DMS153 (cell line): ENCODE measurements at places on chromosomes 16 and 17.

DNA sequence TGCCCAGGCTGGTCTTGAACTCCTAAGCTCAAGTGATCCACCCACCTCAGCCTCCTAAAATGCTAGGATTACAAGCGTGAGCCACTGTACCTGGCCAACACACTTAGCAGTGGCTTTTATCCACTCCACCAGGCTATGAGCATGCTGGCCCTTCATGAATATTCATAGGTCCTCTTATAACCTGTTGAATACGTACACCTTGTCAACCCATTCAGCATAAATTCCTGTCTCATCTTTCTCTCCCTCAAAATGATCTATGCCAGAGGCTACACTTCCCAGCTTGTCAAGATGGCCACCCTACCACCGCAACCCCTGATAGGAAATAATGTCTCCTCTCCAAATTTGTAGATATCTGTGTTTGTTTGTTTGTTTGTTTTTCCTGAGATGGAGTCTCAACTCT lies 11.0 kb upstream of the ZG16 start:
- no peak for DNase-seq

GRCh38 chr17:10821770-10822169 lies 16.1 kb downstream of the PIRT start:
- no peak for DNase-seq

- DNase-seq, result no peak
Observed at GRCh38 chr17:28763137-28763799, 19.5 kb downstream of the TRAF4 start.

DNA sequence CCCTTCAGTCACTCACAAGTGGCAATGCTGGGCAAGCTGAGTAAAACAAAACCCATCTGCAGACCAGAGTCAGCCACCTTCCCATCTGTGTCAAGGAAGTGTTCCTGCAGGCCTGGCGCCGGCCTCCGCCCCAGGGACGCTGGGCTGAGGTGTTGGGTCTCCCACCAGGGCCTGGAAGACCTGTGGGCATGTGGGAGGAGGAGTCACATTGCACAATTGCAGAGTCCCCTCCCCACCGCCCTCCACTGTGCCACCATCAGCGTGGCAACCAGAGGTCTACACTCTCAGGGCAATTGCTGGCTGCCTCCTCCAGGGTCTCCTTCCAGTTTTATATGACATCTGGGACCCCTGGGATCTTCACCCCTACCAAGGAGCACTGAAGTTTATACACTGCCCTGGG lies 3.0 kb upstream of the MYO15A start:
- DNase-seq, result no peak

- DNase-seq, result no peak
Observed at GRCh38 chr16:64098451-64098850, 1023.4 kb downstream of the CDH11 start.

DNA sequence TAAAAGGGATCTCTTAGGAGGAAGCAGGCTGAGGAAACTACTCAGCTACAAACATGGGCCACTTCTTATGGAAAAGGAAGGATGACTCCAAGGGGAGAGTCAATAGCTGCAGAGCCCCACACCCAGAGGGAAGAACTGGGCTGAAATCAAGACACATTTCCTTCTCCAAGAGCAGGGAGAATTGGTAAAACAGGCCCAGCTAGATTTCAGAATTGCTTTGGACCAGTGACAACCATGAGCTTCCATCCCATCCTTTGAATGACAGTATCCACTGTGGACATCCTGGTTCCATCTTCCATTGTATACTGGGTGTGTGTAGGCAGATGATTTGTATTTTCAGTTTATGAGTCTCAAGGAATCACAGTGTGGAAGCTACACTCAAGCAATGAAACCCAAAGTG lies 267.5 kb downstream of the IRF8 start:
- DNase-seq, result no peak

DNA sequence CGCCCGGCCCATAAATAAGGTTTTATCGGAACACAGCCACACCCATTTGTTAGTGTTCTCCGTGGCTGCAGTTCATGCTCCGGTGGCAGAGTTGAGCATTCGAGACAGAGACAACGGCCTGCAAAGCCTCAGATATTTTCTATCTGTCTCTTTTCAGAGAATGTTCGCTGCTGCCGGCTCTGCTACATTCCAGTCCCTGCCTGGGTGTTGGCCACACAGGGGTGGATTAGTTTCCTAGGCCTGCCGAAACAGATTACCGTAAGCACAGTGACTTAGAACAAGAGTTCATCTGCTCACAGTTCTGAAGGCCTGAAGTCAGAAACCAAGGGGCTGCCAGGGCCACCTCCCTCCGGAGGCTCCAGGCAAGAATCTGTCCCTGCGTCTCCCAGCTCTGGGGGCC lies 19.1 kb upstream of the GSG1L start:
- DNase-seq, result no peak

DNA sequence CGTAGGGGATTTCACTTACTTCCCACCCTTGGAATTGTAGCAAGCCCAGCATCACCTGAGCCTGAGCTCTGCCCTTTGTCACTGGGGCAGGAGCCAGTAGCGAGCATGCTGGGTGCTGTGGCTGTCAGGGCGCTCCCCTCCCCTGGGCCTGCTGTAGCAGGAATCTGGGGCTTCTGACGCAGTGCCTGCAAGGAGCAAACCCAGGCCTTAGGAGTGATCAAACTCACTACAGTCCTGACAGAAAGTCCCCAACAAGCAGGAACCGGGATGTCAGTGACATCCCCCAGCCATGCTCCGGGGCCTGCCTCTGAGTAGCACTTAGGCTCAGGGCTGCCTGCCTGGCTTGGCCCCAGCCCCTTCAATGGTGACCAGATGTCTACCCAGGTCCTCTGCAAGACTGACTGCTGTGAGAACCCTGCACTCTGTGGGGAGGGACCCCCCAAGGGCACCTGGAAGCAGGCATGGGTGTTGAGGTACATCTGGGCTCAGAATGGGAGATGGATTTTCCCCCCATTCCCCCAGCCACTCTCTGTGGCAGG lies 23.5 kb downstream of the PLD6 start:
- DNase-seq, result no peak

DNA sequence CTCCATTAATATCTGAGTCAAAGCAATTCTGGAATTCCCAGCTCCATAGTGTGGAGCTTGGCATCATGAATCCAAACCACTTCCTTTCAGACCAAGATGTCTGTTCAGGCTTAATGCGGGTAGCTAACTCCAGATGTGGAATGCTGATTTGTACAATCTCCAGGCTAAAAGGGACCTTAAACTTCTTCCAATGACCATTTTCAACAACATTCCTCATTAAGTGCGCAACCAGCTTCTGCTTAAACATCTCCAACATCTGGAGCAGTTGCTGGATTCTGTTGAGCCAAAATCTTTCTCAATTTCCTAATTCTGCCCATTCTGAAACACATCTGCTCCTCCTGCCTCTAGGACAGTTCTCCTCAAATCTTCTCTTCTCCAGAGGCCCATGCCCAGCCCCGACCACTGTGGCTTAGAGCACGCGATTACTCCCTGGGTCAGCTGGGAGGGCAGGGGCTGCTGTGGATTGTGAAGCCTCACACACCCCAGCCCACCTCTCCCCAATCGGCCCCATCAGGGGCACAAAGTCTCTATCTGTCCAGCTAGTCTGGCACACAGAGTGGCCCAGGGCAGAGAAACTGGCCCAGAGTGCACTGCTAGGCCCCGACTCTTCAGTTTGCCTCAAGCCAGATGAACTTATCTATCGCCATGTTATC lies 36.2 kb downstream of the ASPA start:
- DNase-seq, result no peak

DNA sequence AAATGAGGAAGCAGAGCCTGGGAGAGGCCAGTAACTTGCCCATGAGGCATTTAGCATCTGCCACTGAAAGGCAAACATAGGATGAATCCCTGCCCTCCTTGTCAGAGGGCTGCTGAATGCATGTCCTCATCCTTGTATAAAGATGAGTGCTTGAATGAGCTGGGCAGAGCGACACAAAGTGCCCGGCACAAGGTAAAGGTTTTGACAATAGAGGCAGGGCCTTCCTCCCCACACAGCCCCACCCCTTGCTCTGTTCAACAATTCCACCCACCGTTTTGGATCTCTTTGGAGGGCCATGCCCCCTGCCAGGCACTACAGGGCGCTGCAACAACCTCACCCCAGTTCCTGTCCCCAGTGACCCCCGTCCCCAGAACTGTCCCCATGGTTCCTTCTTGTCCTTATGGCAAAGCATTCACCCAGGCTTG lies 1.4 kb upstream of the KRT19 start:
- peak; percentile 85 for DNase-seq

DNA sequence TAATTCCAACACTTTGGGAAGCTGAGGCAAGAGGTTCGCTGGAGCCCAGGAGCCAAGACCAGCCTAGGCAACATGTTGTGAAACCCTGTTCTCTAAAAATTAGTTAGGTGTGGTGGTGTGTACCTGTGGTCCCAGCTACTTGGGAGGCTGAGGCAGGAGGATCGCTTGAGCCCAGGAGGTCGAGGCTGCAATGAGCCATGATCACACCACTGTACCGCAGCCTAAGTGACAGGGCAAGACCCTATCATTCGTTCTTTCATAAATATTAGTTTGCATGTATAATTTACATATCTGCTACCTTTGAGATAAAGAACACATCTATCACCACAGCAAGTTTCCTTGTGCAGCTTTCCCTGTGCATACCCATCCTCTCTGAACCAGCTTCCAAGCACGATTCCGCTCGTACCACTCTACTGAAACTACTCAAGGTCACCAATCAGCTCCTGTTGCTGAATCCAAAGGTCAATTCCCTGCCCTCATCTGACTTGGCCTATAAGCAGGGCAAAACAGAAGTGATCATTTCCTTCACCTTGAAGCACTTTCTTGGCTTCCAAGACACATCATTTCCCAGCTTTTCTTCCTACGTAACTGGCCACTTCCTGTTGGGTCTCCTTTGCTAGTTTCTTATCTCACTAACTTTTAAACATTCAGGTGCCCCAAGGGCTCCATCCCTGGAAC lies 49.1 kb downstream of the GRB2 start:
- no peak for DNase-seq

GRCh38 chr17:36503456-36504155 lies 17.1 kb downstream of the ZNHIT3 start:
- no peak for DNase-seq

DNA sequence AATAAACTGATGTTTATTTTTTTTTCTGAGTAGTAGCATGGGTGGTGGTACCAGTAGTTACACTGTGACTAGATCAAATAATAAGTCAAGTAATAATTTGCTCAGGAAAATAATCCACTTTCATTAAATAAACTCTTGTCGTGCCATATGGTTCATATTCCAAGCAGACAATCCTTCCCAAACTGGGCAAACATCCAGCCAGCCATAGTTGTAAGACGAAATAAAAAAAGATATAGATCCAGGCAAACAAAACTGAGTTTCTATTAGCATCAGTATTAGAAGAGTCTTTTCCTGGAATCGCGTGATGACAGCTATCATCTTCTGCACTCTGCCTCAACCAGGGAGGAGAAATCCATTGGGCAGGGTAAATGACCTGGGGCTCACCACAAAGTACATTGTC lies 508.4 kb upstream of the GOT2 start:
- no peak for DNase-seq

DNA sequence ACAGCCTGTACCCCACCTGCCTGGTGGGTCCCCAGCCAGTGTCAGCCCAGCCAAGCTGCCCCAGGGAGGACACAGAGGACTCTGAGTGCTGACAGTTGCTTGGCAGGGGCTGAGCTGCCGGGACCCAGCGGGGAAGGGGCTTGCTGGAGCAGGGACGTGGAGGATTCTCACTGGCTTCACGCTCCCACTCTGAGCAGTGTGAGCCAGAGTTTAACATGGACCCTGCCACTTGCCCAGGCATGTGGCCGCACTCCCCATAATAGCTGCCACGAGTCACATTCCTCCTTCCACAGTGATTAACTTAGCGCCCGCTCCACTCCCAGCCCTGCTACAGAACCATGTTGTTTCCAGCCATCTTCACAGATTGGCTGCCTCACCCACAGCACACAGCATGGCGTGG lies 31.2 kb downstream of the SREBF1 start:
- DNase-seq, result no peak

DNA sequence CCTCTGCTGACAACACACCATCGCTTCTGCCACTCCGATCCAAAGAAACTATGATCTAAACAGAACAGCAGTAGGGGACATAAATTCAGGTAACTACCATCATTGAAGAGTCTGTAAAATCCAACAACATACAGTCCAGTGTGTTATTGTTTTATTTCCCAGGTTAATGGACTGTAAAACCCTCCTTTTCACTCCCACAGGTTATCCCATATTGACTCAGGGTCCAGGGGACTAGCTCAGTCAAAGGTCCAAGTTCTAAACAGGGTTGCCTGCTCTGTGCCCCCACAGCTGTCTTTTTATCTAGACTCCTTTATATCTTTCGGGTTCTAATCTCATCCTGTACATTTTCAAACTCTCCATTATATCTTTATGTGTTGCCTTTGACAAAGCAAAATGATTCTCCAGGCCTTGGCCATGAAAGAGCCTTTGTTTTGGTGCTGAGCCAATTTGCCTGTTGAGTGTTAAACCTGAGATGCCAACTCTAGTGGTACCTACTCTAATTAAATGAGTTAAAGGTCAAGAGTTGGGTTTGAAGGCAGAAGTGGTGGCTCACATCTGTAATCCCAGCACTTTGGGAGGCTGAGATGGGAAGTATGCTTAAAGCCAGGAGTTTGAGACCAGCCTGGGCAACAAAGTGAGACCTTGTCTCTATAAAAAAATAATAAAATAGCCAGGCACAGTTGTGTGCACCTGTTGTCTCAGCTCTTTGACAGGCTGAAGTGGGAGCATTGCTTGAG lies 80.5 kb downstream of the SNX11 start:
- DNase-seq, result peak; percentile 81

GRCh38 chr16:51562891-51563290 lies 411.8 kb upstream of the SALL1 start:
- DNase-seq, result no peak
